Activated gamma-delta T cell (primary cell): ENCODE measurements at places on chromosomes 5 and 9.

DNA sequence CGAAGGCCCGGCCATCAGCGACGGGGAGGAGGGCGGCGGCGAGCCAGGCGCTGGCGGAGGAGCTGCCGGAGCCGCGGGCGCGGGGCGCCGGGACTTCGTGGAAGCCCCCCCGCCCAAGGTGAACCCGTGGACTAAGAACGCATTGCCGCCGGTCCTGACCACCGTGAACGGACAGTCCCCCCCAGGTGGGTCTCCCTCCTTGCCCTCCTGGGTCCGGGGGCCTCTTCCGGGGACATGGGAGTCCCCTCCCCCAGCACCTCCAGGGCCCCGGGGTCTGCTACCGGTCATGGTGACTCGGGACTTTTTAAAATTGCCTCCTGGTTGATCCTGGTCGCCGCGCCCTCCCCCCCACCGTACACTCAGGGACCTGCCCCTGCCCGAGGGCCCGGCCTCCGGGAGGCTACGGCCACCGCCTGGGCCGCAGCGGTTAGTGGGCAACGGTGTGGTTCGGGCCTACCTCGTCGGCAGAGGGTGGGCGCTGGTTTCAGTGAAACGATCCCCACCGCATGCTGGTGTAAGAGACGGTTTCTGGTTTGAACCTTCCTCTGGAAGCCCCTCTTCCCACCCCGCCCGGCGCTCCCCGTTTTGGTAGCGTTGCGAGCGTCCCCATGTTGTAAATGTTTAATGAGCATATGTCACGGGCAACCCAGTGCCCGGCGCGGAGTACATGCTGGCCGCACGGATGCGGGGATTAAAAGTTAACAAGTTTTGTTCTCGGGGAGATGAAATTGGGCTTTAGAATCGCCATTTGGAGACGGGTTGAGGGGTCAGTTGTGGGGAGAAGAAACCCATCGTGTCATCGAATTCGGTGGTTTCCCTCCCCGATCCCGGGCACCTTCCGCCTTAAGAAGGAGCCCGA is 1.1 kb downstream of the LARP1 start:
- DNase-seq: peak; percentile 32

DNA sequence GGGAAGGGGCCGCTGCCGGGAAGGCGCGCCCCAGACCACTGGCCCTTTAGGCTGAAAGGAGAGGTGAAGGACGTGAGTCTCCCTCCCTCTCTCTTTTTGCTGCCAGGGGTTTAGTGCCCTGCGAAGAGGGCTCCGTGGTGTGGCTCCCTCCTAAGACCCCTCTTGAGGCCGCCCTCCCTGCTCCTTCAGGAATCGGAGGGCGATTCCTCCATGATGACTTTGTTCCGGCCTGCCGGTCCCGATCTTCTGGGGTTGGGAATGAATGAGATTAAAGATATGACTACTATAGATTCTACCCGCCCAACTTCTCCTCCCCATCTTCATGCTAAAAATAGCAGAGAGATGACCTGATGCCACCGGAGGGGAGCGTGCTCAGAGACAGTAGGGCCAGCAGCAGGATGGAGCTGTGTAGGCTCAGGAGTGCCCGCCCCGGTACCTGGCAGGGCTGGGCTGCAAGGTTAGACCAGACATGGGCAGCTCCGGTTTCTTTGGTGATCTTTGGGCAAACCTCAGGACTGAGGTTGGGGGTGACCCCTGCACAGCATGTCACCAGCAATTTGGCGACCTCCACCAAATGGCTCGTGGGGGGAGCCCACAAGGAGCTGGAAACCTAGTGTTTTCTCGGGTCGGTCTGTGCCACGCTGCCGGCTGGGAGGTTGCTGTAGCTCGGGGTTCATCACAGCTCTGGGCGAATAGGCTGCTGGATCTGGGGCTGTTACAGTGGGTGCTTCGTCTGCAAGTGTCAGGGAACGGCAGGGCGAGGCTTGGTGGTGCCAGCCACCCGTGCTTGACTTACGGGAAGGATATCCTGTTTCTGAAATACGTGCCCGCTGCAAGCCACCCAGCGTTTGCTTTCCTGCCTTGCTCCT is 1.7 kb downstream of the OLFM1 start:
- no peak for DNase-seq

- DNase-seq: no peak
Observed at GRCh38 chr5:179321206-179321987, 23.9 kb downstream of the ADAMTS2 start.

GRCh38 chr5:33472805-33473409 is 32.1 kb downstream of the TARS1 start:
- no peak for DNase-seq
